ENCODE measurements at places on chromosomes 2 and 18. TPM values are rescaled to one million over a fixed set of nuclear protein-coding genes. Genes with fewer than 3 reads are reported as not detected.

DNA sequence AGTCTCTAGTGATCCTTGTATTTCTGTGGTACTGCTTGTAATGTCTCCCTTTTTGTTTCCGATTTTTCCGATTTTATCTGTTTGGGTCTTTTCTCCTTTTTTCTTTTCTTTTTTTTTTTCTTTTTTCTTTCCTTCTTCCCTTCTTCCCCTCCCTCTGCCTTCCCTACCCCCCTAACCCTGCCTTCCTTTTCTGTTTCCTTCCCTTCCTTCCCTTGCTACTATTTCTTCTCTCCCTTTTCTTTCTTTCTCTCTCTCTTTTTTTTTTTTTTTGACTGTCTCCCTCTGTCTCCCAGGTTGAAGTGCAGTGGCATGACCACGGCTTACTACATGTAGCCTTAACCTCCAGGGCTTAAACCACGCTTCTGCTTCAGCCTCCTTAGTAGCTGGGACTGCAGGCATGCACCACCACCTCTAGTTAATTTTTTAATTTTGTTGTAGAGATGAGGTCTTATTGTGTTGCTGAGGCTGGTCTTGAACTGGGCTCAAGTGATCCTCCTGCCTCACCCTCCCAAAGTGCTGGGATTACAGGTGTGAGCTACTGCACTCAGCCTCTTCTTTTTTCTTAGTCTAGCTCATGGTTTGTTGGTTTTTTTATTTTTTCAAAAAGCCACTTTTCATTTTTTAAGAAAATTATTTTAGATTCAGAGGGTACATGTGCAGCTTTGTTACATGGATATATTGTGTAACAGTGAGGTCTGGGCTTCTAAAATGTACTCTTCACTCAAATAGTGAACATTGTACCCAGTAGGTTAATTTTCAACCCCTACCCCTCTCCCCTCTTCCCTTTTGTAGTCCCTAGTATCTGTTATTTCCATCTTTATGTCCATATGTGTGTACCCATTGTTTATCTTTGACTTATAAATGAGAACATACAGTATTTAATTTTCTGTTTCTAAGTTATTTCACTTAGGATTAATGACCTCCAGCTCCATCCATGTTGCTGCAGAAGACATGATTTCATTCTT is 24.7 kb downstream of the CCDC138 start:
- H3K4me1 ChIP-seq, result no peaks in the 10 kb centered on the region
- no peak for DNase-seq
- H3K36me3 ChIP-seq, result peaks cover 5% of the 10 kb centered on the region
- no peak overlapping the region for H3K27ac ChIP-seq

GRCh38 chr18:10077986-10078385 is 164.2 kb downstream of the VAPA start:
- H3K27ac ChIP-seq, result no peak overlapping the region
- no peaks in the 10 kb centered on the region for H3K27me3 ChIP-seq

Gene CFC1
- not detected for total RNA-seq

DNA sequence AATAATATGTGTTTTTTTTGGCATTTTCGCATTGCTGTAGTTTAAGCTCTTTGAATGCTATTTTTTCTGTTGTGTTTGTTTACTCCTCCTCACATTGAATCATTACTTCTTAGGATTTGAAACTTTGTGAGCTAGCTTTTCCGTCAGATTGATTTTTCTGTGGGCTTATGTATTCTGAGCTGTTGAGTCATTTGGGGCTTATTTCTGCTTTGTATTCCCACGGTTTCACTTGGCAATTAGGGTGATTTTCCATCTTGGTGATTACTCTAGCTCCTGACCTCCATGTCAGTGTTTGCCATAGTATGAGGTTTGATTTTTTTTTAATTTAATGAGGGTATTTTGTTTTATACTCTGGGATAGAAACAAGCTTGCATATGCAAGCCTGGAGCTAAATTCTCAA is 200.0 kb downstream of the CCDC102B start:
- no peaks in the 10 kb centered on the region for H3K27me3 ChIP-seq
- no peaks in the 10 kb centered on the region for H3K36me3 ChIP-seq
- DNase-seq, result no peak
- no peak overlapping the region for H3K4me3 ChIP-seq
- no peak overlapping the region for H3K27ac ChIP-seq

- H3K36me3 ChIP-seq, result no peaks in the 10 kb centered on the region
- H3K27ac ChIP-seq, result no peak overlapping the region
- no peak for DNase-seq
- H3K4me3 ChIP-seq, result no peak overlapping the region
- H3K27me3 ChIP-seq, result no peaks in the 10 kb centered on the region
These were observed 65.3 kb downstream of the PTPRM start for GRCh38 chr18:7632152-7633098.

DNA sequence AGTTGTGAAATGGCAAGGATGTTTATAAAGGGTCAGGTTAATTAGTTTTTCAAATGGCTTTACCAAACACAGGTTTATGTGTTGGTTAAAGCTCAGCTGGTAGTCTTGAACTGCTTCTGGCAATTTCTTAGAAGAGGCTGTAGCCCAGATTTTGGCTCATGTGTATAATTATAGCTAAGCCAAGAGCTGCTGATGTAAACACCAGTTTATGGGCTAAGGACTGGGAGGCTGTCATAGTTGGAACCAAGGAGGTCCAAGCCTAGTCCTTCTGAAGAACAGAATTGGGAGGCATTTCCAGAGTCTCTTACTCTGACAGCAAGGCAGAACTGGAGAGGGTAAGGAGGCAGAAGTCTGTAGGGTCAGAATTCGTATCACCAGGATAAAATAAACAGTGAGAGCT is 25.4 kb downstream of the UBE2E3 start:
- no peaks in the 10 kb centered on the region for H3K27me3 ChIP-seq
- H3K36me3 ChIP-seq, result no peaks in the 10 kb centered on the region
- H3K27ac ChIP-seq, result no peak overlapping the region
- H3K4me1 ChIP-seq, result no peaks in the 10 kb centered on the region

- H3K4me3 ChIP-seq, result no peak overlapping the region
- no peaks in the 10 kb centered on the region for H3K4me1 ChIP-seq
- no peaks in the 10 kb centered on the region for H3K36me3 ChIP-seq
- H3K27ac ChIP-seq, result no peak overlapping the region
- no peaks in the 10 kb centered on the region for H3K27me3 ChIP-seq
These were observed 16.4 kb downstream of the FARP2 start for GRCh38 chr2:241372361-241372992.

- no peak overlapping the region for H3K4me3 ChIP-seq
- no peak for DNase-seq
- no peaks in the 10 kb centered on the region for H3K36me3 ChIP-seq
These were observed 16.1 kb upstream of the REG3G start for GRCh38 chr2:79009388-79009787.

DNA sequence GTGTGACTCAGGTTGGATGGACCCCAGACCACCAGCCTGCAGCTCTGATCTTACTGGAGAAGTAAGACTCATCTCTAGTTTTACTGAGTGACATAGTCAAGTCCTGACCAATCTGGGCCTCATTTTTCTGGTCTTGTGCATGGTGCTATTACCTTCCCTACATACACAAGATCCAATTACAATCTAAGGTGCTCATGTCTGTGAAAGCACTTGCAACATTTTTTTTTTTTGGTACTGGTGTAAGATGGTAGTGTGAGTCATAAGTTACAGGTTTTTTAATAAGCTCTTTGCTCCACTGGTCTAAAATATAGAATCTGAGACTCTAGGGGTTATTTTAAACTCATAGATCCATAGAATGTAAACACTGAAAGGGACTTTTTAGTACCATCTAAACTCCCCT is 117.3 kb upstream of the EFEMP1 start:
- H3K4me1 ChIP-seq, result no peaks in the 10 kb centered on the region
- no peak for DNase-seq
- H3K27ac ChIP-seq, result no peak overlapping the region
- H3K27me3 ChIP-seq, result no peaks in the 10 kb centered on the region
- H3K36me3 ChIP-seq, result no peaks in the 10 kb centered on the region

DNA sequence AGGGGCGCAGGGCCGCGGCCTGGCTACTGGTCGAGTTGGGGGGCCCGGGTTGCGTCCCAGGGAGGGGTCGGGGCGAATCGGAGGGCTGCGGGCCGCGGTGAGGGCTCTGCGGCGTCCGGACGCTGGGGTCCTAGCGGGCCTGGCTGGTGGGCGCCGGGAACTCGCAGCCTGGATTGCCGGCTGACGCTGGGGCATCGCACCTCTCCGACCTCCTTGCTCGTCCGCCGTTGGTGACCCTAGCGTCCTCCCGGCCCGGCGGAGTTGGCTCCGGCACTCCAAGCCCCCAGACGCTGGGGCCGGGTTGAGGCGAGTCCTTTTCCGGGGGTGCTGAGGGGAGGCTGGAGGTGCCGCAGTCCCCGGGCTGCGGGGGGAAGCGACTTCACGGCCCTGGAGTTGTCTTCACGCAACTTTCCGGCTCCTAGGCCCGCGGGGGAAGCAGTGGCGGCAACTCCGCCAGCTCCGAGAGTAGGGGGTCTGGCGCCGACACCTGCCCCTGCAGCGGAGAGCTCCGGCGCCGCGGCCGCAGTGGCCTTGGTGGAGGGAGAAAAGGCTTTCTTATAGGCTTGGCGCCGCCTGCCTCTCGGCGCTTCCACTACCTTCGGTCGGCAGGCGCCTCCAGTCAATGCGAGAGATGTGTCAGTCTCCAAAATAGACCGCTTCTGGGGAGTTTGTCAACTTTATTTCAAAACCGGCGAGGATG is 70.3 kb downstream of the HAUS1 start:
- DNase-seq, result peak; percentile 22
- peak overlapping the region; percentile 98 for H3K4me3 ChIP-seq
- H3K27ac ChIP-seq, result peak overlapping the region; percentile 84
- H3K4me1 ChIP-seq, result peaks cover 17% of the 10 kb centered on the region
- H3K36me3 ChIP-seq, result no peaks in the 10 kb centered on the region
- H3K27me3 ChIP-seq, result no peaks in the 10 kb centered on the region

Gene GPBAR1
- 0.80 TPM for total RNA-seq

Gene PID1
- 0.62 TPM for total RNA-seq

- H3K4me1 ChIP-seq, result no peaks in the 10 kb centered on the region
- no peaks in the 10 kb centered on the region for H3K27me3 ChIP-seq
- no peak overlapping the region for H3K4me3 ChIP-seq
- H3K27ac ChIP-seq, result no peak overlapping the region
- H3K36me3 ChIP-seq, result no peaks in the 10 kb centered on the region
- DNase-seq, result no peak
These were observed 197.3 kb downstream of the SLC8A1 start for GRCh38 chr2:40254611-40255010.

DNA sequence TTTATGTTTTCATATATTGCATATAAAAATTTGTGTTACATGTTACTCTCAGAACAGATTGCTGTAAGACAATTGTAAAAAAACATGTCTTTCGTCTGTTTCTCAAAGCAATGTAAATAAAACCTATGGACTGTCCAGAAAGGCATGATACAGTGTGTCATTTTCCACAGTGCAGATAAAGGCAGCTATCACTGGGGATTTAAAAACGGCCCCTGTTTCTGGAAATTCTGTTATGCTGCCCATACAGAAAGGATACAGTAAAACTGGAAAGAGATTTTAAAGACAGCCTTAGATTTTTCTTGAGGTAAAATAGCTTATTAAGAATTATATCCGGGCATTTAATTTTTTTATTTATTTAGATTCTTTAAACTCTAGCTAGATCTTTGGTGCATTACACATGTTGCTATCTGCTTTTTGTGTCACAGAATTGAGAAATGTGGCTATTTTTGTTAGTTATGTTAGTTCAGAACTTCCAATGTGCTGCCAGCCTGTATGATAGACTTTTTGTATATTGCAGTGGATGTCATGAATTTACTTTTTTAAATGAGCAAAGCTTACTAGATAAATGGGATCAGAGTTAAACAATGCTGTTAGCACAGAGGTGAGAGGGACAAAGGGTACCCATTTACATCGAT is 859 bp upstream of the INO80D start:
- H3K4me1 ChIP-seq, result peaks cover 5% of the 10 kb centered on the region
- H3K27ac ChIP-seq, result peak overlapping the region; percentile 97
- no peaks in the 10 kb centered on the region for H3K27me3 ChIP-seq
- H3K4me3 ChIP-seq, result peak overlapping the region; percentile 97
